Stimulated activated CD8-positive, alpha-beta memory T cell treated with anti-CD3 and anti-CD28 coated beads, Interleukin-7, amount 100 ng/mL, for 24 hours (primary cell): ENCODE measurements at places on chromosomes 2 and 18.

DNA sequence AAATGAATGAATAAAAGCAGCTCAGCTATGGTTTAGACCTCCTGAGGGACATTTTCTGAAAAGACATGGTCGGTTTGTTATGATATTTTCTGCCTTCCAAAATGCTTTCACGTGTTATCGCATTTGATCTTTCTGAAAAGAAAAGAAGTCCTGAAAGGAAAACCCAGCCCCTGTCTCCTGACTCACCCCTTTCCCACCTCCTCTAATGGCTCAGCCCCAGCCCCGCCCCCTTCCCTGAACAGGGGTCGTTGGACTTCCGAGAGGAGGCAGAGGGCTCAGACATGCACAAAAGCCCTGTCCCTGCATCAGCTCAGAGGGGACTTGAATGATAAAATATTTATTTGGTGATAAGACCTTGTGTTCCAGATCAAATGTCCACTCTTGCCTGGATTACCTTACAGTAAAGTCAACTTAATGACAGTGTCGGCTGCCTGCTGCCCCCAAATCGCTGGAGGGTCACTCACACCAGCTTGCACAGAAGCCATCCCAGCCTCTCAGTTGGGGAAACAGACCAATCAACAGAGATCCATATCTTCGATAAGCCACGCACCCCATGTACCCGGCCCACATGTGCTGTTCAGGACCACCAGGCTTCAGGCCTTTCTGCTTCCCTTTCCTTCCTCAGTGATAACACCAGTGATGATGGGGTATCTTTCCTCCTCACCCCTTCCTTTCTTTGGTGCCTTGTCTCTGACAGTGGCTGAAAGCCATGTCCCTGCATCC is 69.6 kb downstream of the CLHC1 start:
- DNase-seq: no peak

DNA sequence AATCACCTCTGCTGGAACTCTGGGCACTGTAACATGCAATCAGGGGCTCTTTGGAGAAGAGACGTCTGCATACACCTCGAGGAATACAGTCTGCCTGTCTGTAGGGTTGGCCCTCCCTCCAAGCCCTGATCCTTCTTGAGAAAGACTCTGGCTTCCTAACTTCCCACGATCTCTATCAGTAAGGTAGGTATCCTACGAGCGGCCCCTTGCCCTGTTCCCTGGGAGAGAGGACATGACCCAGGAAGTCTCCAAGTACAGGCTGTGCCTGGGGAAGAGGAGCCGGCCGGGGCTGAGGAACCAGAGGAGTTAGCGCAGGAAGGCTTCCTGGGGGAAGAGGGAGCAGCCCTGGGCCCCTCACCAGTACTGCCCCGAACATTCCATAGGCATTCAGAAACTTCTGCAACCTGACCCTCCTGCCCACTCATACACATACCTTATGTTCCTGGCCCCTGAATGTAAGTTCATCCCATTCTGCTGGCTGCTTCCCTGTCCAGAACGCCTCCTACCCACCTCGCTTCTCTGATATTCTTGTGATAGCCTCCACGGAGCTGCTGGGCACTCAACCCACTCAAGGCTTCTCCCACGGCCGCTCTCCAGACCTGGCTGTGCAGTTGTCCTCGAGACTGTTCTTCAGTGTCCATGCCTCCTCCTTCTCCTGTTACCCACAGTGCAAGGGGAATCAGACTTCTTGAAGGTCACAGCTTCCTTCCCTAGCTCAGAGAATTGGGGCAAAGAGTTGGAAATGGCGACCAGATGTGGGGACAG is 116.1 kb downstream of the CYP26B1 start:
- no peak for DNase-seq

DNA sequence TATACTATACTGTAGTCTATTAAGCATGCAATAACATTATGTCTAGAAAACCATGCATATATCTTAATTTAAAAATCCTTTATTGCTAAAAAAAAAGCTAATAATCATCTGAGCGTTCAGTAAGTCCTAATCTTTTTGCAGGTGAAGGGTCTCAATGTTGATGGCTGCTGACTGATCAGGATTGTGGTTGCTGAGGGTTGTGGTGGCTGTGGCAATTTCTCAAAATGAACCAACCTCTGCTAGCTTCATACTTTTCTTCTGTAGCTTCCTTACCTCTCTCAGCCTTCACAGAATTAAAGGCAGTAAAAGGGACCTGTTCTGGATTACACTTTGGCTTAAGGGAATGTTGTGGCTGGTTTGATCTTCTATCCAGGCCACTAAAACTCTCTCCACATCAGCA is 235.8 kb downstream of the NBAS start:
- DNase-seq: no peak

DNA sequence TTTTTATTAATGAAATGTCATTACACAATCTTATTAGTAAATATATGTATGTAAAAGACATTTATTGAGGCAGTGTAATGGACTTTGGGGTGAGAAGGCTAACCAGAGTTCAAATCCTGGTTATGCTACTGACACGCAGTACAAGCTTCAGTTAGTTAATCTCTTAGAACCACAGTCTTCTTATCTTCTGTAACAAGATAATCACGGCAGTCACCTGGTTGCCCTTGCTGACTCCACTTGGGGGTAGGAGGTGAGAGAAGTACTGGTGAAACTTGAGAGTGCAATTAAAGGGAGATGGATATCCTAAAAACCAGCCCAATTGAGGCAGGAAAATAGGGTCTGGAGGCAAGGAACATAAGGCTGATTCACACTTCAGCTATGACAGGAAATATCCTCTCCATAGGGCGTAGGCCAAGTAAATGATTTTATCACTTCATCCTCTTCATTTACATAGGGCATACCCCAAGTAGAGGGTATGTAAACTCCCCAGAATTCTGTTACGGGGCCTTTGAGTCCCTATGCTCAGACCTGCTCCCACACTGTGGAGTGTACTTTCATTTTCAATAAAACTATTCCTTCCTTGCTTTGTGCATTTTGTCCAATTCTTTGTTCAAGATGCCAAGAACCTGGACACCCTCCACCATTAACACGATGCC is 21.3 kb downstream of the SKA1 start:
- no peak for DNase-seq

DNA sequence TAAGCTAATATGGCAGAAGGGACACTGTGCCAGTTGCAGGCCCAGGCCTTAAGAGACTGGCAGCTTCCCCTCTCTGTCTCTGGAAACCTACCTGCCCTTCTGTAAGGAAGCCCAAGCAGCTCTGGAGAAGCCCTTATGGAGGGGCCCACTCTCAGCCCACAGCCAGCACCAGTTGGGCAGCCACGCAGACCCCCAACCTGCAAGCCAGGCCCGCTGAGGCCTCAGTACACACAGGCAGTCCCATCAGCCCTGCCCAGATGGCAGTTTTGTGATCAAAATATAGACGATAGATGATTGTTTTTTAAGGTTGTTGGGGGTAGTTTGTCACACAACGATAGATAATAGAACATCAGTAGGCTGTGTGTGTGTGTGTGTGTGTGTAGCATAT is 36.8 kb upstream of the ALPP start:
- DNase-seq: no peak

DNA sequence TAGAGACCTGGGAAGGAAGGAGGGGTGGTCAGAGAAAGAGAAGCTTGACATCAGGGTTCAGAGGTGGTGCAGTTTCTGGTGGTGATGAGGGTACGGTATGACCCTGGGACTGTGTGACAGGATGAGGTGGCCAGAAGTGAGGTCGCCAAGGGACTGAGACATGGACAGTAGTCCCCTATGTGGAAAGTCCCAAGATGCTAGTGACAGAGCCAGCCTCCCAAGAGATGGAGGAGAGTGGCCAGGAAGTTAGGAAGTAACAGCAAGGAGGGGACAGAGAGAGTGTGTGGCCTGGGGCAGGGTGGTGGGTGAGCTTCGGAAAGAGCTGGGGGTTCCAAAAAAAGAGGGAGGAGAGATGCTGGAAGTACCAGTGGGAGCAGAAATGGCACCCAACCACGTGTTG is 66.0 kb downstream of the SMAD7 start:
- DNase-seq: no peak

- no peak for DNase-seq
Observed at GRCh38 chr2:145792745-145793144, 1272.8 kb upstream of the ZEB2 start.
